Stimulated activated CD4-positive, alpha-beta T cell treated with anti-CD3 and anti-CD28 coated beads, Interleukin-4, amount 100 ng/mL, for 24 hours (primary cell): ENCODE measurements at places on chromosomes 3 and 15.
A peak's percentile ranks its signal among the peaks of the same experiment; 100 is the strongest.

- DNase-seq: no peak
Observed at GRCh38 chr3:111635403-111635802, 40.3 kb upstream of the ZBED2 start.

DNA sequence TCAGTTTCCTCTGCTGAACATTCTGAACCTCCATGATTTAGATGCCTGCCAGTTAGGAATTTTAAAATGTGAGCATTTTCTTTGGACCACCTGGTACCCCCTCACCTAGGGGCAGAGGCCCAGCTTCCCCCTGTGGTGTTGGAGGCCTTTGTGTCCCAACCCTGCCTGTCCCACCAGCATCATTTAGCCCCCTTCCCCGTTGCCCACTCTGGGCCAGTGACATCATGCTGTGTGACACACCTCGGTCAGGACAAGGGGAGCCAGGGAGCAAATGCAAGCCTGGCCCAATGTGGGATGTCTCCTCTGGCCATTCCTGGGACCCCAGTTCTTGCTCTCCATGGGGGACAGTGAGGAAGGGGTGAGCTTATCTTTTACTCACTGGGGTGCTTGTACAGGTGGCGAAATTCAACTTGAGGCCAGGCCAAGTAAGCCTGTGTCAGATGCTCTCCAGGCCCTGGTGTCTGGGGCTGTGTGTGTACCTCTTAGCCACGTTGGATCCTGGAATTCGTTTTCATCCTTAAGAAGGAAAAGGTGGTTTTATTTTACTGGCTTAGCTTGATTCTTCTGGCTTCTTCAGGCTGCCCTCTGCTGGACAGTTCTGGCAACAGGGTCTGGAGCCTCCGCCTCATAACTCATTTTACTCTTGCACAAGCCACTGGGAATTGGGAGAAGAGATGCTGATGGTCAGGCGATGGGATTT lies 49.7 kb upstream of the MYZAP start:
- DNase-seq: peak; percentile 32

DNA sequence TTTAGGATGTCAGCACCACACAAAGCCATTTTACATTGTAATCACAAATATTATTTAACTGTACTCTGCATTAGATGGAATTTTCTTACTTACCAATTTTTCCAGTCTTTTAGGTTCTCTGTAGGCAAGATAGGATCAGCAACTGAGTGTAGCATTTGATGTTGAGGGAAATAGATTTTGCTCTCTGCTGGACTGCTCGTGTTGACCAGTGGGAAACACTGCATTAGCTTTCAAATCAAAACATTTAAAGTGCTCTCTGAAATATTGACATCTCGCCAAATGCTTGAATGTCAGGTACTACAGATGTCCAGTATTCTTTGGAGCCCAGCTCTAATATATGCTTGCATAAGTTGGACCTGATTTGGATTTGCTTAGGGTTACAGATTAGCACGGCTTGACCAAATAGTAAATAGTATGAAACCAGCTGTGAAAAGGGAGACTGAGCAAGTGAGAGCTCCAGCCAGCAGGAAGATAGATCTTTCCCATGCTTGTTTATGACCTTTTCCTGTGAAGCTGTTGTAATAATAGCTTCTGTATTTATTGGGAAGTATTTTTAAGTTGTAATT lies 29.5 kb downstream of the P2RY14 start:
- no peak for DNase-seq

DNA sequence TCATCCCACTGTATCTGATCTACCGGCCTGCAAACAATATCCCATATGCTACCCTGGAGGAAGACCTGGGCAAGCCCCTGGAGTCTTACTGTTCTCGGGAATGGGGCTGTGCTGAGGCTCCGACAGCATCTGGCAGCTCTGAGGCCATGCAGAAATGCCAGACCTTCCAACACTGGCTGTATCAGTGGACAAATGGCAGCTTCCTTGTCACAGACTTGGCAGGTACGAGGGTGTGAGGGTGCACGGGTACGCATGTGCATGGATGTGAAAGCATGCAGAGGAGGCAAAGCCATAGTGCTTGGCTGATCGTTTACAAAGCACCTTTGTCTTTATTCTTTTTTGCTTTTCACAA lies 20.0 kb upstream of the SLC28A1 start:
- no peak for DNase-seq

GRCh38 chr15:78364233-78364632 lies 24.1 kb downstream of the CRABP1 start:
- DNase-seq: no peak

GRCh38 chr3:108388136-108389132 lies 92.1 kb downstream of the HHLA2 start:
- peak; percentile 19 for DNase-seq
